Bronchial epithelial cell (primary cell): ENCODE measurements at places on chromosomes 2 and 18.

GRCh38 chr2:105746177-105747080, 1.7 kb downstream of the NCK2 start:
- DNase-seq: no peak

DNA sequence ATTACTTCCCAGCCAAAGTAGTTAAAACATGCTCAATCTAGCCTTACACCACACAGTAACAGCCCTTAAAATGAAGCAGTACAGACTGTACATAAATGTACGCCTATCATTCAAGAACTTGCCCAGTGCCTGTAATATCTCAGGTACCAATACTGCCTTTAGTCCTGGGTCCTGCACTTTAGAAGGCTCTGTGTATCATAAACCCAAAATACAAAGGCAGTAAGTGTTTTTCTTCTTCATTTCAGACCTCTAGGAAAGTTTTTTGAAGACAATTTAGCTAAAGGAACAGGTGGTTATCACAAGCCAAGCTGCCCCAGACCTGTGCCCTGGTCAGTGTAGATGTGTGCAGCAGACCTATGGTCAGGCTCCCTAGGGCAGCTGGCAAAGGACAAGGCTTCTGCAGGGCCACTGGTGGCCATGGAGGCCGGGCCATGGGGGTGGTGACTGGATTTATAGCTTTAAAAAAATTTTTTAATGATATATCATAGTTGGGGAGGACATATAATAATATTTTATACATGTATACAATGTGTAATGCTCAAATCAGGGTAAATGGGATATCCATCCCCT, 18.8 kb downstream of the LPIN2 start:
- DNase-seq: no peak

DNA sequence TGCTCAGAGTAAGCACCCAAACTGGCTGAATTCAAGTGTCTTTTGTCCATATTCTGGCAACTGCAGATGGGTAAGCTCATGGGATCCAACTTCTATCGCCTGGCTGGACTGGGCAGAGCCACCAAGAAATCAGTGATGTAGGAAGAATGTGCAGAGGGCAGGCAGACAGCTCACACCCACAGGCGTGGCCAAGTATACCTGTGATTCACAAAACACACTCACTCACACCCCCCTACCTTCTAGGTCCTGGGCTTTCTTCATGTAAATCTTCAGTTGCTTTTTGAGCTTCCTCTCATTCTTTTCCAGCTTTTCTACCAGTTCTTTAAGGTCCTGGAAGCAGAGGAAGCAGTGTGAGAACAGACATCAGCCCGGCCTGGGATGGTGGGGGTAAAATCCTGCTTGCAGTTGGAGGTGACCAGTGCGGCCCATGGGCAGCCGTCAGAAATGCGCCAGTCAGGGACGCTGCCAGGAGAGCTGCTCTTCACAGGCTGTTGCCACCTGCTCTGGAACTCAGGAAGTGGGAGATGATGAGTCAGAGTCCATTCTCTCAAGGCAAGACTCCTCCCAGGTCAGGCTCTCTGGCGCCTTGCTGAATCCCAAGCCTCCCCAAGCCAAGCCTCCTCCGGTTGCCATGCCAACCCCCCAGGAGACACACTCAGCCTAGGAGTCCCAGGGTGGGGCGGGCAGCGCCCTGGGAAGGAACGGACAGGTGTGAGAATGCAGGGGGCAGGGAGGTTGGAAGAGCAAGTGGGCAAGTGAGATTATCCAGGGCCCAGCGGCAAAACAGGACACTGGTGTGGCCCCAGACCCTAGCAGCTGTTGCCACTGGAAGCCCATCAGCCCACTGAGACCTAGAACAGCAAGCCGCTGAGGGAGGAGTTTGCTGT, 36.2 kb upstream of the ACAA2 start:
- DNase-seq: peak; percentile 99

- DNase-seq: no peak
Observed at GRCh38 chr2:54310961-54311360, 54.9 kb upstream of the TSPYL6 start.

GRCh38 chr2:147588191-147588590, 256.6 kb upstream of the ACVR2A start:
- DNase-seq: peak; percentile 81

DNA sequence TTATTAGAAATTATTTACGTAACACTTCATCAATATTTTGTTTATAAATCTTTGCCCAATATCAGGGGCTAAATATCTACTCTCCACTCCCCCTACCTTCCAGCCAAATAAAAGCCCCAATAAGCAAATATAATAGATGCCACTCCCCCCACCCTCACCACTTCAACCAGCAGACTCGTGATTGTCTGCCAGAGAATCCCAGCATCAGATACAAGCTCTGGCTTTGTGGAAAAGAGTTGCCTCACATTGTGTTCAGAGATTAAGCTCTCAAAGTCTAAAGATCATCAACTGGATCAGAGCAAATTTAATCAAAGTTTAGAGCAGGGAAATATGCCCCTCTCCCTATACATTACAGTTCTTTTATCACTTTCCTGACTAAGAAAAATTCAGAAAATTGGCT, 39.5 kb downstream of the AOX1 start:
- DNase-seq: no peak

DNA sequence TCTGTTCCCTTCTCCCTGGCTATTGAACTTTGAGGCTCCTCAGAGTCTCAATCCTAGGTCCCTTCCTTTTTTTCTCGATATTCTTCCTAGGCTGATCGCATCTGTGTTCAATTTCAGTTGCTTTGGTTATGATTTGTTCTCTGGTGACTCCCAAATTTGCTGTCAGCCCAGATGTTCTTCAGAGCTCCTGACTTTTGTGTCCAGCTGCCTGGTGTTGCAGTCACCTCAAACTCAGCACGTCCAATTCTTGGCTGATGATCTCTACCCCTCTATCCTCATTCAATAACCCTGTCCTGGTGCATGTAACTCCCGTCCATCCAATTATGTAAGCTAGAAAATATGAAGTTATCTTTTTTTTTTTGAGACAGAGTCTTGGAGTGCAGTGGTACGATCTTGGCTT, 31.4 kb downstream of the DIS3L2 start:
- DNase-seq: no peak
